Fibroblast of villous mesenchyme (primary cell): ENCODE measurements at places on chromosomes 13 and 19.

DNA sequence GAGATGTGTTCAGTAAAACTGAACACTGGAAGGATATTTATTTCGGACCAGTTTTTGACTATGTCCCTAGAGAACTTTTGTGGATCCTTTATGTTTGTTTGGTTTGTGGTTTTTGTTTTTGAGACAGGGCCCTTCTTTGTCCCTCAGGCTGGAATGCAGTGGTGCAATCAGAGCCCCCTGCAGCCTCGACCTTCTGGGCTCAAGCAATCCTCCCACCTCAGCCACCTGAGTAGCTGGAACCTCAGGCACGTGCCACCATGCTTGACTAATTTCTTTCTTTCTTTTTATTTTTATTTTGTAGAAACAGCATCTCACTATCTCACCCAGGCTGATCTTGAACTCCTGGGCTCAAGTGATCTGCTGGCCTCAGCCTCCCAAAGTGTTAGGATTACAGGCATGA lies 955 bp upstream of the ZNF709 start:
- DNase-seq, result no peak

GRCh38 chr19:39104186-39104596 lies 20.0 kb downstream of the ACP7 start:
- no peak for DNase-seq

GRCh38 chr13:67515895-67516294 lies 285.8 kb upstream of the PCDH9 start:
- peak; percentile 38 for DNase-seq

DNA sequence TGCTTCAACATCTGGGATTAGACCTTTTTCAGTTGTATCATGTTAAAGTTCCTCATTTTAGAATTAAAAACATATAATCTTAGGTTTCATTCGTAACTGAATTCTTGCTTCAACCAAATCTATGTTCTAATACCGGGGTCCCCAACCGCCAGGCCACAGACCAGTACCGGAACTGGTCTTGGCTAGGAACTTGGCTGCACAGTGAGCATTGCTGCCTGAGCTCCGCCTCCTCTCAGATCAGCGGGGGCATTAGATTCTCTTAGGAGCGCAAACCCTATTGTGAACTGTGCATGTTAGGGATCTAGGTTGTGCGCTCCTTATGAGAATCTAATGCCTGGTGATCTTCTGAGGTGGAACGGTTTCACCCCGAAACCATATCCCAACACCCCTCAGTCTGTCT lies 19.2 kb downstream of the ITM2B start:
- no peak for DNase-seq

DNA sequence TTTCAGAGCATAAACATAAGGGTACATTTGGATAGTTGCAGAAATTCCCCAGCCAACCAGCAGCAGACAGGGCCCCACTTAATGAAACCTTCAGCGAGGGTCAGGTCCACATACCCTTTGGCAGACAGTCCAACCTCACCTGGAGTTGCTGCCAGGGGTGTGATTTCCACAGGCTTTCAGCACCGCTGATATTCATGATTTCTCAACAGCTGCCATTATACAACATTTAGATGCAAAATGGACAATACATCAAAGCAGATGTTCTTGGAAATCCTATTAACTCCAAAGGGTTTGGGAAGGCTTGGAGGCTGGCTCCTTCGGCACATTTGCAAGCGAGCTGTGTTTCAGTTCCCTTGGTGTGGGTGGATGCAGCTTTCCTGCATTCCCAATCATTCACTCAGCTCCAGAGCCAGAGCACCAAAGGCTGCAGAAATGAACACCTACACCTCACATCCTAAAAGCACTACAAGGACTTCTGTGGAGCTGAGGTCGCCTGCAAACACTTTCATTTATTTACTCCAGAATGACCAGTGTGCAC lies 147.2 kb upstream of the VSTM2B start:
- no peak for DNase-seq

- DNase-seq, result no peak
These were observed 5.8 kb downstream of the SPHK2 start for GRCh38 chr19:48624791-48625723.
